ENCODE measurements at places on chromosomes 11 and 22.

DNA sequence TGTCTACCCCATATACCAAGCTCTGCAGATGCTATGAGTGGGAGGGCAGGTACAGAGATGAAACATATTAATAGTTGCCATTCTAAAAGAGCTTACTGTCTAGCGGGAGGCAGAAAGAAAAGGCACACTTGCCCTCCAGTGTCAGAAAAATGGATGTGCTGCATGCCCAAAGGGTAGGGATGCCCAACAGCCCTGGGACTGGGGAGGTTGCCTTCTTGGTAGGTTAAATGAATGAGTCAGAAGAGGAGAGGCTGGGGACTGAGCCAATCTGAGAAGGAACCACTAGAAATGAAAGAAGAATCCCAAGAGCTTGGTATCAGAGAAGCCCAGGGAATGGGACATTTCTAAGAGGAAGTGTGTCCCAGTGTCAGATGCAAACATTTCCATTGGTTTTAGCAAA is 1.2 kb downstream of the BIRC3 start:
- DNase-seq: peak; percentile 68

GRCh38 chr11:67284811-67285540 is 4.1 kb upstream of the ANKRD13D start:
- DNase-seq: no peak

- DNase-seq: no peak
Measured at GRCh38 chr11:30565027-30565426, 21.1 kb downstream of the MPPED2 start.

DNA sequence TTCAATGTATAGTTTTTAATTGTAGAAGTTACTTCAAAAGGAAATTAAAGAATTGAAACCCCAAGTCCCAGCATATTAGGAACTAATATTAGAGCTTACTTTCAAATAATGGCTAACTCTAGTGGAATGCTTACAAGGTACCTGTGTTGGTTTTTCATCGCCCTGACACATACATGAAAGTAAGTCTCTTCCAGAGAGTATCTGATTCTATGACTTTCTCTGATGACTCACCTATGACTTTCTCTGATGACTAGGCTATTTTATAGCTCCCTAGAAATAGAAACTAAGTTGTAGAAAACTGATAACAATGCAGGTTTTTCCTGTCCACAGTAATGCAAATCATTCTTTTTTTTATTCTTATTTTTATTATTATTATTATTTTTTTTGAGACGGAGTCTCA is 33.6 kb upstream of the MMP7 start:
- DNase-seq: peak; percentile 6

DNA sequence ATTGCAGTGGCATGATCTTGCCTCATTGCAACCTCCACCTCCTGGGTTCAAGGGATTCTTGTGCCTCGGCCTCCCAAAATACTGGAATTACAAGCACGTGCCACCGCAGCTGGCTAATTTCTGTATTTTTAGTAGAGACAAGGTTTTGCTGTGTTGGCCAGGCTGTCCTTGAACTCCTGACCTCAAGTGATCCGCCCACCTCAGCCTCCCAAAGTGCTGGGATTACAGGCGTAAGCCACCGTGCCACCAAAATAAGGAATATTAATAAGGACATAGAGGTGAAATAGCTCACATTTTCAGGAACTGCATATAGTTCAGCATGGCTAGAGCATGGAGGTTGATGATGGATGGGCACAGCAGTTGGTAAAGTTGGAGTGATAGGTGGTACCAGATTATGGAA is 21.4 kb downstream of the ARHGEF12 start:
- DNase-seq: no peak

DNA sequence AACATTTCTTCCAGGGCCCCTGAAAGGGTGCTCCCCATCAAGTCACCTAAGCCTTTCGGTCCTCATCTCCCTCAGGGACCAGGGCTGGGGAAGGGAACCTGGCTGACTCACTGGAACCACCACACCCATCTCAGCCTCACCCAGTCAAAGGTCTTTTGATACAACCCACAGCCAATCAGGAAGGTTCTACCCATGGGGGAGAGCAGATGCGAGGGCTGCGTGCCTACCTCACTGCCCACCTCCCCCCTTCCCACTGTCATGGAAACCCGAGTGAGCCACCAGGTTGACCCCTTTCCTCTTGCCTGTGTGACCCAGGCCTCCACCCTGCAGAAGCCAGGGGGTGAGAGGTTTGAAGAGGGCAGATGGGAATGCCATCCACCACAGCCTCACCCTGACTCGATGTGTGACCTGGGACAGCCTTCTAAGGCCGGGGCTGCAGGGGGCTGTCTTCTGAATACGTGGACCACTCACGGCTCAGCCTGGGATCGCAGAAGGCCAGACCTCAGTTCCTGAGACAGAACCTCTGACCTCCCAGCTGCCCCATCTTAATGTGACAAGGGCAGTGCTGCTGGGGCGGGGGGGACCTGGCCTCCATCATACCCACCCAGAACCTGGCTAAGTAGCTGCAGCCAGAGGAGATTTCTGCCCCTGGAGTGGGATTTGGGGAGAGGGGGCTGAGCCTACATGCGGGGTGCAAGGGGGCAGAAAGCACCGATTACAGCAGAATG is 2.7 kb downstream of the MDK start:
- DNase-seq: no peak

GRCh38 chr11:8296872-8297271 is 33.2 kb upstream of the LMO1 start:
- no peak for DNase-seq

- DNase-seq: no peak
Measured at GRCh38 chr11:112318184-112318591, 57.5 kb upstream of the PLET1 start.

DNA sequence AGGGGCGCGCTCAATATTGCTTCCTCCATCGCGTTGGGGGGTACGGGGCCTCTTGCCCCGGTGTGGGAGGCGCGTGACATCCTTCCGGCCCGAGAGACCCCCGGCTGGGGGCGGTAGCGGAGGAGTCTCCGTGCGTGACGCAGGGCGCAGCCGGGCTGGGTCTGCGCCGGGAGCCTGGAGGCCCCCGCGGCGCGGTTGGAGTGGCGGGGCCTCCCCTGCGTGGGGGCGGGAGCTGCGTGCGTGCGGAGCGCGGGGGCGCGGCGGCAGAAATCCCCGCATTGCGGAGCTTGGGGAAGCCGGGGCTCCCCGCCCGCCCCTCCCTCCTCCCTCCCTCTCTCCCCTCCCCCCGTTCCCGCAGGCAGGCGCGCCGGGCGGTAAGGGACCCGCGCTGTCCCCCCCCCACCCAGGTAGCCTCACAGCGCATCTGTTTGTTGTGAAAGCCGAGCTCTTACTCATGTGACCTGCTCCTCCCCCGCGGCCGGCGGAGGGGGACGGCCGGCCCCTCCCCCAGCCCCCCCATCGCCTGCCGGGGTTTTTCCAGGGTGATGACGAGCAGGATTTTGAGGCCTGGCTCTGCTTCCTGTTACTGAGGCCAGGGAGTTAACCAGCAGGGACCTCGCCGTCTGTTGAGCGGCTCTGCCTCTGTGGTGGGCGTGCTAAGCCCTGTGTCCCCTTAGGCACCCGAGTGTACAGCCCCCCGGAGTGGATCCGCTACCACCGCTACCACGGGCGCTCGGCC is 1.6 kb downstream of the PIM3 start:
- DNase-seq: peak; percentile 83

- DNase-seq: no peak
Measured at GRCh38 chr22:46354176-46354992, 18.9 kb downstream of the TRMU start.

GRCh38 chr11:61669417-61669816 is 10.8 kb upstream of the DAGLA start:
- DNase-seq: no peak

DNA sequence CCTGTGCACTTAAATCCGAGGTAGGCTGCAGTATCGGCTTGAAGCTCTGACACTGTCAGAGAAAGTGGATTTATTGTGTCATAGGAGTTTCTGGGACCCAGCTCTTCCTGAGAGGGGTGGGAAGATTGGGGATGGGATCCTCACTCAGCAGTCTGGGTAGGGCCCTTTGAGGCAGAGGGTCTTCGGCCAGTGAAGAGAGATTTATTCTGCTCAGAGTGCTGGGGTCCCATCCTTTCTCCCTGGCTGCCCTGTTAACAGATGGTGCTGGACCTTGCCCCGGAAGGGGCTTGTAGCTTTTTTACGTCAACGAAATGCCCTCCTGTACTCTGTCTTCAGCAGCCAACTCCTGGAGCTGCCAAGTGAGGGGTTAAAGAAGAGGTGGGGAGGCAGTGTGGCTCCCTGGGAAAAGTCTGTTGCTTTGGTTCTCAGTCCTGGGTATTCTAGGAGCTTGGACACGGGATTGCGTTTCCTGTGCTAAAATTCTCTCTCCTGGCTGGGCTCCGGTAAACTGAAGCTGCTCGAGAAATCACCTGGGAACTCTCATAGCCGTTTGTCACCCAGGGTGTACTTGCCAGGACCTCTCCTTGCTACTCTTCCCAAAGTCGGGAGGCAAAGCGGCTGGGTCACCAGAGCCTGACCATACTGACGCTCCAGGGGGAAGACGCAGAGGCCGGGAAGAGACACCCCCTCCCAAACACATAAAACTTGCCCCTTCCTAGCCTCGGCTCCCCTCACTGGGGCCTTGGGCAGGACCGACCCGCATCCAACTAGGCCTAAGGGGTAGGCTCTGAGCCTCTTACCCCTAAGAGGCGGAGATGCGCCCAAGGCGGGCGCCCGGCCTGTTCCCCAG is 806 bp upstream of the SMDT1 start:
- no peak for DNase-seq

GRCh38 chr22:48153726-48154125 is 1391.3 kb downstream of the TBC1D22A start:
- no peak for DNase-seq

- DNase-seq: no peak
Measured at GRCh38 chr11:61885166-61885778, 6.1 kb downstream of the FADS3 start.

- no peak for DNase-seq
Measured at GRCh38 chr11:123100379-123101085, 38.6 kb upstream of the HSPA8 start.

DNA sequence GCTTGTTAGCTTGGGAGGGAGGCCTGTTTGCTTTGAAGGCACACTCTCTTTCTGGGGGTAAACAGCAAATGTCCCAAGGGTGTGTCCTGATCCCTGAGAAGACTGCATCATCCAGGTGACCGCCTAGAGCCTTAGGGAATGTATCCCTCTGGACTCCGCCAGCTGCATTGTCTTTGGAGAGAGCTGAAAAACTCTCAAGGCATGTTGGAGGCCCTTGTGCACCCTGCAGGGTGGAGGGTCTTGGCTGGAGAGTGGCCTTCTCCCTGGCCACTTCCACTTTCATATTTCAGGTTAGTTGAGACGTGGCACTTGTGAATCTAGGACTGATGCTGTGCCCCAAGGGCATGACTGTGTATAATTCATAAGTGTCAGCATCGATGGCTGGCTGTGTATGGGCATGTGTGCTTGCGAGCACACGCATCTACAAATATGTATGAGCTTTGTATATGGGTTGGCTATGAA is 70.6 kb downstream of the ZBTB16 start:
- no peak for DNase-seq

- no peak for DNase-seq
Measured at GRCh38 chr11:22349491-22349890, 11.3 kb downstream of the SLC17A6 start.

GRCh38 chr11:67301951-67302516 is 1.3 kb upstream of the SSH3 start:
- no peak for DNase-seq

- no peak for DNase-seq
Measured at GRCh38 chr11:59267196-59267595, 54.5 kb upstream of the MPEG1 start.

- DNase-seq: no peak
Measured at GRCh38 chr22:23053912-23054530, 16.3 kb upstream of the GNAZ start.

DNA sequence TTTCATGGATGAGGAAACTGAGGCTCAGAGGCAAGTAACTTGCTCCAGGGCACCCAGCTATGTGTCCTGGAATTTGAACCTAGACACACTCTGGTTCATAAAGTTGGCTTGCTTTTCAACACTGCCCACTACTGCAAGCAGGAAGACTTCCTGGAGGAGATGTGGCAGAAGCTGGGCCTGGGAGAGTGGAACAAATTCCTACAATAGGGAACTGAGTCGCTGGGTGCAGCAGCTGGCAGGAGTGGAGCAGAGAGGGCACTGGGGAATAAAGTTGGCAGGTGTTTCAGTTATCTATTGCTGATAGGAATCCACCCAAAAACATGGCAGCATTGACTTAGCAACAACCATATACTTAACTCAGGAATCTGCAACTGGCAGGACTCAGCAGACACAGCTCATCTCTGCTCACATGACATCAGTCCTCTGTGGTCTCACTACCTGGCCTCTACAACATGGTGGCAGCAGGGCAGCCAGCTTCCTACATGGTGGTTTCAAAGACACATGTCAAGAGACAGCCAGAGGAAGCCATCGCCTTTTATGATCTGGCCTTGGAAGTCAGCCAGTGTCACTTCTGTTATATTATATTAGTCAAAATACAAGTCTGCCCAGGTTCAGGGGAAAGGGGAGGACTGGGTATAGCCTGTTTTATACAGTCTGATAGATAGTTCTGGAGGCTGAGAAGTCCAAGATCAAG is 10.6 kb upstream of the CARD10 start:
- DNase-seq: no peak

DNA sequence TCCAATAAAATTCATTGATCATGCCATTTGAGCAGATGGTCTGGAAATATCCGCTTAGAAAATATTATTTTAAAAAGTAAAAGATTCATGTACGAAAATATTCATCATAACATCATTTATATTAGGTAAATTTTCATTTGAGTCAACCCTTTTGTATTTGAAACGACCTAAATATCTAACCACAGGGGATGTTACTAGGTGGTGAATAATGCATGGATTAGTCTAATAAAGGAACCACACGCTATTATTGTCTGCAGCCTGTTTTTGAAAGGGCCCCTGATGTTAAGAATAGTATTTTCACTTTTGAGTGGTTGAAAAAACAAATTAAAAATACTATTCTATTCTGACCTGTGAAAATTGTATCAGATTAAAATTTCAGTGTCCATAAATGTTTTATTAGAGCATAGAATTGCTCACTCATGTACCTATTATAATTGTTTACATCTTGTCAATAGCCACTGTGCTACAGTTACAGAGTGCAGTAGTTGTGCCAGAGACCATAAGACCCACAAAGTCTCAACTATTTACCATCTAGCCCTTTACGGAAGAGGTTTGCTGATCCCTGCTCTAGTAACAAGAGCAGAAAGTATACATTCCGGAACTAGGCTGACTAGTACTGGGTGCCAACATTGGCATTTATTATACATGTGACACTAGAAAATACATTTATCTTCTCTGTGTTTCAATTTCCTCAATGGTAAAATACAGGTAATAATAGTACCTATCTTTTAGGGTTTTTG is 176.1 kb downstream of the LRRC4C start:
- no peak for DNase-seq

All from CD4-positive, alpha-beta T cell treated with Interleukin-6 at 100 ng/mL for 8 hours (primary cell).